IPS DF 19.7 (cell line): ENCODE measurements at places on chromosomes 7 and 10.

GRCh38 chr10:35895331-35895730, 253.2 kb upstream of the FZD8 start:
- DNase-seq = no peak

DNA sequence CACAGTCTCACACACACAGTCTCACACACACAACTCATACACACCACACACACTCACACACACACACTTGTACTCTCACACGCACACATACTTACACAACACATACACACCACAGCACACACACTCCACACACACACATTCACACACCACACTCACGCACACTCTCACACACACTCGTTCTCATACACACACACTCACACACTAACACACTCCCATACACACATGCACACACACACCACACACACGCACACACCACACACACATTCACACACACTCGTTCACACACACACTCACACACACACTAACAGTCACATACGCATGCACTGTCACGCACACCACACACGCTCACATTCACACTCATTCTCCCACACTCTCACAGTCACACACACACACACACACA, 109.8 kb downstream of the PRLHR start:
- no peak for DNase-seq

GRCh38 chr7:118583641-118584040, 359.1 kb downstream of the ANKRD7 start:
- no peak for DNase-seq

DNA sequence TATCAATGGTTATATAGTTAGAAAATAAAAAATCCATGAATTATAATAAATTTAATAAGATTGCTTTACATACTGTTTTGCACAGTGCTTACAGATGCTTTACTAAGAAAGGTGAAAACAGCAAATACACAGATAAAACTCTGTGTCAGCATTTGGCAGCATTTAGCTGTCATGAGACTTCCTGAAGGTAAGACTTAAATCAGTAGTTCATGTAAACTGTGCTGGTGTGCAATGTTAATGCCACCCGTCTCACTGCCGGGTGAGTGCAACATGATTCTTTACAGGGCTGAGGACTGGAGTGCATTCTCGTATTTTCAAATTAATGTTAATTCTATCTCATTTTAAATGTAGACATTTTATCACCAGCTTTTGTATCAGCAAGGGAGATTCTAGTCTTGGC, 326.2 kb upstream of the POT1 start:
- DNase-seq = no peak

- no peak for DNase-seq
Observed at GRCh38 chr7:107450970-107451369, 18.9 kb upstream of the GPR22 start.

DNA sequence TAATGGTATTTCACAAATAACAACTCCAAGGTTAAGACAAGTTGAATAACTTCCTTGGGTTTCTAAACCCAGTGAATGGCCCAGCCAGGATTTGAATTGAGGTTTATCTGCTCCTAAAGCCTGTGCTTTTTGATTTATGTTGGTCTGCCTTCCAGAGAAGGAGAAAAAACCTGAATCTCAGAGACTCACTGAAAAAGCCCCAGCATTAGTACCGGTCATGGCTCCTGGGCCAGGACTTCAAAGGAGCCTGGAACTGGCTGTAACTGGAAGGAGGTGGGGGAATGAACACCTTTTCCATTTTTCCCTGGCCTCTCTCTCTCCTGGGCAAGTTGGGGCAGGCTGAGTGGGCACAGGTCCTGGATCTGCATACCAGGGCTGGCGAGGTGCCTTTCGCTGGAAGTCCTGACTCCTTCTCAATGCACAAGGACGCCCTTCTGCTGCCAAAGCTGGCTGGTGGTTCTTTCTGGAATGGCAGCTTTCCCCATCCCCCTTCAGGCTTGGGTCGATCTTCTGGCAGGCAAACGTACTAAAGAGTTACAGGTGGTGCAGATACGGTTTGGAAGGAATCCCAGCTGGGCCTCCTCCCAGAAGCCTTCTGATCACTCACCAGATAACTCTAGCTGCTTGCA, 268.2 kb downstream of the PTEN start:
- DNase-seq = no peak
